B cell (primary cell): ENCODE measurements at places on chromosomes 11 and 22.

GRCh38 chr11:125364121-125364826 is 131.8 kb downstream of the FEZ1 start:
- no peak for DNase-seq

DNA sequence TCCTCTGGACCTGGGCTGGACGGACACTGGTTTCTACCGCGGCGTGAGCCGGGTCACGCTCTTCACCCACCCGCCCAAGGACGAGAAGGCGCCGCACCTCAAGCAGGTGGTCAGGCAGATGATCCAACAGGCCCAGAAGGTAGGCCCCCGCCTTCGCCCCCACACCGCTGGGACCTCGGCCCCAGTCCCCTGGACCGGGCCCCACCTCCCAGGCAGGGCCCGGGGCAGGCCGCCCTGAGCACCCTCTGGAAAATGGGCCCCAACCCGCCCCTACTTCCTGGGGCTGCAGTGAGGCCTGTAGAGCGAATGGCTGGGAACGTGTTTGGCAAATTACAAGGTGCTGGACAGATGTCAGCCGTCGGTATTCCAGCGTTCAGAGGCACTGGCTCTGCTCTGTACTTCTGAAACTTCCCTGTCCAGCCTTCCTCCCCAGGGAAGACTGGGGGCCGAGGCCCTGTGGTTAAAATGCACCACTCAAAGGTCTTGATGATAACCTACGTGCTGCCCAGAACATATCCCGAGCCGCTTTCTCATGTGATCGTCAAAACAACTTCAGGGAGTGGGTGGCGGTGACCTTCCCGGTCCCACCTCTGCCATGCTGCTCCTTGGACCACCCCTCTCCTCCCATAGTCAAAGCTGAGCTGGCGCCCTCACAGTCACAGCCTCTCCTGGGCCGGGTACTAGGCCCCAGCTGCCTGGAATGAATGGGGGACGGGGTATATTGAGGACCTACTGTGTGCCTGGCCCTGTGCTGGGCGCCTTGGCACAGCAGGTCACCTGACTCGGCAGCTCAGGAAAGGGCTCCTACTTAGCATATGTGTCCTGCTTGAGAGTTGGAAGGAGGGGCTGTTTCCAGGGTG is 869 bp downstream of the FAM83F start:
- no peak for DNase-seq

GRCh38 chr11:57207168-57207567 is 25.4 kb downstream of the LRRC55 start:
- no peak for DNase-seq

DNA sequence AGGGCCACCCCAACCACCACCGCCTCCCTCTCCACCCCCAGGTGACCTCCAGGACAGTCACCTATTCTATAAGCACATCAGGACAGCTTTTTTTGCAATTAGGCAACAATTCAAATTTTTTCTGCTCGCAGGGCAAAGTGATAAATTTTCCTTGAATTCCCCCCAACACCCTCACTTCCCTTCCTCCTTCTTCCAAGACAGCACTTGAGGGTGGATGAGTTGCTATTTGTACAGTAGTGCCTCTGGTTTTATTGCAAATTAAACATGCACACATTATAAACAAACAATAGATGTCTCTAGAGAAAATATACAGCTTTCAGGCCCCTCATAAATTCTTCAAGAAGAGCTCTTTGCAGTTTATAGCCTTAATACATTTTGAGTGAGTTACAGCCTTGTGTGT is 80.9 kb upstream of the USP47 start:
- DNase-seq, result no peak

- DNase-seq, result no peak
Observed at GRCh38 chr11:41190437-41191082, 268.9 kb downstream of the LRRC4C start.

DNA sequence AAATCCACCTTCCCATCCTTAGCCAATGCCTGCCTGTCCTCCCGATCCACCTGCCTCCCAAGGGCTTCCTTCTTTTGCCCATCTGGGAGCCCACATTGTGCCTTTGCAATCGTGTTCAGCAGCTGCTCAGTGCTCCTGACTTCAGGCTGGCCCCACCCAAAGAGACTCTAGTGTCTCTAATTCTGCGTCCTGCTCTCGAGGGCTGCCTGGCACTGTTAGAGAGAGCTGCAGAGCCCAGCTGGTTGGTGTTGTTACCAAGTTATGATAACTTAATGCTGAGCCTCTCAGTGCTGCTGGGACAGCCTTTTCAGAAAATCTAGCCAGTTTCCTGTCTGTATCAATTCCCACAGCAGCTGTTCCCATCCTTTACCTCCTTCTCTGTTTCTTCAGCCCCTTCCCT is 69.1 kb downstream of the MICAL2 start:
- DNase-seq, result no peak

- peak; percentile 43 for DNase-seq
Observed at GRCh38 chr22:26756675-26757293, 99.4 kb downstream of the MIAT start.

DNA sequence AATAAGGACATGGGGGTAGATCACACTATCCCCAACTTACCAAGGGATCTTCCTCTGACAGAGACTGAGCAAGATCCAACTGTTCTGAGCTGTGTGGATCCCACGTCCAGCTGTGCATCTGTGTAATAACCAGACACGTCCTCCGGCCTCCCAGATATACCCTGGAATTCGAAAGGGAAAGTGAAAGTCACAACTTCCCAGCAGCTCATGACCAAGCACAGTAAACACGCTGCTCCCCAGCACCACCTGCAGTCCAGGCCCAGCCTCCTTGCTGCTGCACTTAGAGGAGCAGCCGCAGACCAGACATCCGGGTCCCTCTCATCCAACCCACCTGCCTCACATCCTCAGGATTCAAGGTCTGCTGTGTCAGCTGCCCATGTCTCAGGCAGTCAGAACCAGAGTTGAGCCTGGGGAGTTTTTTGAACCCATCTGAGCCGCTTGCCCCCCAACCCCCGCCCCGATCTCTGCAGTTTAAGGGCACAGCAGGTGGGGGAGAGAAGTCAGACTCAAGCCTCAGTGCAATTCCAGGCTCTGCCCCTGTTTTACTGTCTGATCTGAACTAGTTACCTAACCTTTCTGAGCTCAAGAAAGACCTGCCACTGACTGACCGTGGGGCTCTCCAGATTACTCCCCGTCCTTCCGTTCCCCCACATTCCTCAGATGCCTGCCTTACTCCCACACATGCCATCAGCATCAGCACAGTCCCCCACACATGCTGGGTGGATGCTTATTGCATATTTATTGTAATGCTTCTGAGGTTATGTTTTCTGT is at the start of gene APOL2:
Gene APOL2 (minus strand): TSS at position 127 of the 771 bp plus-strand sequence. CDS start 6,365 bp downstream, outside the sequence.
- DNase-seq, result peak; percentile 86

DNA sequence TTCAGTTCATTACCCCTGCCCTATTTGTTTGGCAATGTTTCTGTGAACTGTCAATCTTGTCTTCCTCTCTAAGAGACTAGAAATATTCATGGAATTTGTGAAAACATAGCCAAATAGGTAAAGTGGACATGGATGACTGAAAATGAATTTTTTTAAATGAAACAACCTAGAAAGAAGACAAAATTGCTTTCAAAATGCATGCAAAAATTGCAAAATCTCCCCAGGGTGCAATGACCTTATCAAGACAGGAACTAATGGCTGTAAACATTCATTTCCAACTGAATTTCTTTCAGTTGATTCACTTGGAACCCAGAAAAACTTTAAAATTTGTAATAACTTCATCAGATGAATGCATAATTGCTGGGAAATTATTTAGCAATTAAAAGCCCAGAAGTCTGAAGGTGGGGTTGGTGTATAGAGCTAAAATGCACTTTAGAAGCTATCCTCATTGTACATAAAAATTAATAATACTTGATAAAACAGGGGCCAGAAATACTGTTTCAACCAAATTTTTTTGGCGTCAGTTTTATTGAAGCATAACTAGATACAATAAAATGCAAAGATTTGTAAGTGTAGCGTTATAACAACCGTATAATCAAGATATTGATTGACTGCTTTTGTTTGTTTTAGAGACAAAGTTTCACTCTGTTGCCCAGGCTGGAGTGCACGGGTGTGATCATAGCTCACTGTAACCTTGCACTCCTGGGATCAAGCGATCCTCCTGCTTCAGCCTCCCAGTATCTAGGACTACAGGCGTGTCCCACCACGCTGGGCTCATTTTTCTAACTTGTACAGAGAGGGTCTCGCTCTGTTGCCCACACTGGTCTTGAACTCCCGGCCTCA is 27.6 kb upstream of the SLC35C1 start:
- DNase-seq, result no peak

DNA sequence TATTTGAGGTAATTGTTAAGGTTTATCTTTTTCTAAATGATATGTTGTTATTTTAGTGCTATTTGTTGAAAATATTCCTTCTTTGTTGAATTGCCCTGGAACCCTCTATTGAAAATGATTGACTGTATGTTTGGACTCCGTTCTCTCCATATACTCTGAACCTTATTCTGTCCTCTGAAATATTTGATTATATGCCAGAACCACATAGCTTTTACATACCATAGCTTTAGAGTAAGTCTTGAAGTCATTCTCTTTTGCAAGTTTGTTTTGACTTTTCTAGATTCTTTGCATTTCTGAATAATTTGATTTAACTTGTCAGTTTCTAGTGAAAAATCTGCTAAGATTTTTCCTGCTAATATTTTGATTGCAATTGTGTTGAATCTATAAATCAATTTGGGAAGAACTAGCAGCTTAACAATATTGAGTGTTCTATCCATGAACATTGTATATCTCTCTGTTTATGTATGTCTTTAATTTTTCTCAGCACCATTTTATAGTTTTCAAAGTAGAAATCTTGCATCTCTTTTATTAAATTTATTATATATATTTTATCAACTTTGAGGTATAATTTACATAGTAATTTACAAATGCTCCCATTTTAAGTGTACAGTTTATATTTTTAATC is 51.7 kb upstream of the PITPNB start:
- DNase-seq, result no peak

- DNase-seq, result no peak
Observed at GRCh38 chr11:3222003-3222855, 3.6 kb upstream of the MRGPRG start.
